ENCODE measurements at places on chromosomes 11 and 22.
A peak's percentile ranks its signal among the peaks of the same experiment; 100 is the strongest.

DNA sequence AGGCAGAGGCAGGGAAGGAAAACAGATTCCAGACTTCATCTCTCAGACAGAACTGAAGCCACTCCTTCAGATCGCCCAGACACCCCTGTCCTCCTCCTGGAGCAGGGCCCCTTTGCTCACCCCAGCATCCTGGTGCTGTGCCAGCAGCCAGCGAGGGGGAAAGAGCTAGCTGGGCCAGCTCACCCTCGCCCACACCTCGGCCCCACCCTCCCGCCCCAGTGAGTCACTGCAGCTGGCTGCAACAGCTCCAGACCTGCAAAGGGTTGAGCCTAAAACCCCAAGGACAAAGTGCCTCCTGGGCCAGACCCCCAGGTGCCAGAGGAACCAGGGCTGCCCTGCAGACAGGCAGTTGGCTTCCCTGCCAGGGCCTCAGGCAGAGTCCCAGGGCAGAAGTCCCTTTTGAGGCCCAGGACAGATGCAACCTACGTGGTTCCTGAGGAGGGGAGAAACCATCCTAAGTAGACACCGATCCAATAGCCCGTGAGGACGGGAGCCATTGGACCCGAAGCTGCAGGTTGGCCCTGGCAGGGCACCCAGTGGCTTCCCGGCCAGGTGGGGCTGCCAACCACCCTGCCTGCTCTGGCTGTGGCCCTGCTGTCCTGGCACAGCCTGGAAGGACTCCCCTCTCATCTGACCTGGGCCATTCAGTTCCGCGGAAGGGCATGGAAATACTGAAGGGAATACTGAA lies 7.2 kb downstream of the AHNAK start:
- no peak for DNase-seq

DNA sequence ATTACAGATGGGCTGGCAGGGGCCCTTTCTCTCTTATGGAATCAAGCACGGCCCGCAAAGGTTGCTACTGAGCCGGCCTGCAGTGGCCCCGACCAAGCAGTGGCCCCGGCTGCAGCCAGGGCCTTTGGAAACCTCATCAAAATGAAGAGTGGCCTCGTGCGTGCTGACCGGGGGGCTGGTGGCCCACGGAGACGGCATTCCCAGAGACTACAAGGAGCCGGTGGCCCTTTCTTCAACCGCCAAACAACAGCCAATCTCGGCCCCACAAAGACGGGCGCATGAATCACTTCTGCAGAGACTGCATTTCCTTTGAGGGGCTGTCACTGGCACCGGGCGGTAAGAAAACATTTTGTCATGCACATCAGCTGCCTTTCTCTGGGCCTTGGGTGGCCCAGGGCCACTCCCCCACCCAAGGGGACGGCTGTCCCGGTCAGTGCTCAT lies 43.1 kb upstream of the FGF3 start:
- DNase-seq: no peak

DNA sequence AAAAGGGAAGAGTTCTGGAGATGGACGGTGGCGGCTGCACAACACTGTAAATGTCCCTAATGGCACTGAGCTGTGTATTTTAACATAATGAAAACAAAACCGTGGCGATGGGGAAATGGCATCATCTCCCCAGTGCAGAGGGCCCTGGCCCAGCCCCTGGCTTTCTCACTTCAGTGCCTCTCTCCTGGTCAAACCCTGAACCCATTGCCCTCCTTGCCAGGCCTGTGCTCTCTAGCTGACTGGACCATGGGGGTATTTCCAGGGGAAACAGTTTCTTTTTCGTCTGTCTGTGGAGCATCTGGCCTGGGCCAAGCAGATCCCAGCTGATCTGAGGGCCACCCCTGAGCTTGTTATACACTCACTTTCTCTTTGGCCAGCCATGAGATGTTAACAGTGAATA lies 17.4 kb upstream of the NAP1L4 start:
- DNase-seq: no peak

GRCh38 chr22:44646668-44647067 lies 55.3 kb upstream of the PRR5 start:
- no peak for DNase-seq

DNA sequence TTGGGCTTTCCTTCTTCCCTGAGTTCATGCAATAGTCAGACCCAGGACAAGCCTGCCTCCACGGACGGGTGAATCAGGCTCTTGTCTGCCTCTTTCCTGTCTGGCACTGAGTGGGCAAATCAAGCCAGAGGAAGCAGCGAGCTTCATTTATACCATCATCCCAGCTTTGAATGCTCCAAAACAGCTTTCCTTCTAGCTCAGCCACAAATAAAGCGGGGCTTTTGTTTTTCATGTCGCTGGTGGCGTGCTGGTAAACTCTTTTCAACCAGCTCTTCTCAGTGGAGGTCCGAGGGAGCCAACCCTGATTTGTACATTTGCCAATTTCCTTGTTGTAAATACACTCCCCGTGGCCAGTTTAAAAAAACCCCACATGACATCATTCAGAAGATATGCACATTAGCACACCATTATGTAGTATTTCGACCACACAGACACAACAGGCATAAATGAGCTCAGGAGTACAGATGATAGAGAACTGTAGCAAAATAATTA lies 8.6 kb downstream of the C11orf91 start:
- peak; percentile 26 for DNase-seq

- DNase-seq: no peak
Measured at GRCh38 chr11:12494699-12495098, 117.3 kb downstream of the PARVA start.

- no peak for DNase-seq
Measured at GRCh38 chr11:119550053-119550752, 127.2 kb upstream of the THY1 start.

DNA sequence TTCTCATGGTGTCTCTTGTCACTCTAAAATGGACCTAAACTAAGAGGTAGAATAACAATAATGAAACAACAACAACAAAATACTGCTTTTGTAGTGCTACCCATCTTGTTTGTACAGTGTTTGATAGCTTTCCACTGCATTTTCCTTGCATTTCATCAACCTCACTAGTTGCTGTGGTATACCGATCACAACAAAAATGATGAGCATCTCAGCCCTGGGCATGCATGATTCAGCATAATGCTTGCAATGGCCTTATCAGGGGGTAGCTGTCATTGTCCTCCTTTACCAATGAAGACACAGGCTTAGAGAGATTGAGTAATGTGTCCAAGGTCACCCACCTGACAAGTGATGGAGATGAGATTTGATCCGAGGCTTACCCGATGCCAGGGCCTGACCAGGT lies 682.5 kb downstream of the NTM start:
- no peak for DNase-seq

DNA sequence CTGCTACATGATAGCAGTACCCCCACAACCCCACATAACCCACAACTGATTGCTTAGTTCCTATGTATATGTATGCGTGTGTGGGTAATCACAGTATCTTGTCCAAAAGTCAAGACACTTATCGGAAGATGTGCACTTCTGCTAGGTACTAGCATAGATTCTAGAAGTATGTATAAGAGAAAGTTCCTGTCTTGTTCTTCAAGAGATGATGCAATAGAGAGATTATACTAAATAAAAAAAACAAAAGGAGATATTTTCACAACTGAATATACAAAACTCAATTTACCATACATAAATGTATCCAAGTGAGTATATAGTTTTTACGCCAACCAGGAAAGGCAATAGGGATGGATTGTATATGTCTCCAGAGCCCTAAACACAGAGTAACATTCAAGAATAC lies 112.0 kb downstream of the FCHSD2 start:
- DNase-seq: no peak

DNA sequence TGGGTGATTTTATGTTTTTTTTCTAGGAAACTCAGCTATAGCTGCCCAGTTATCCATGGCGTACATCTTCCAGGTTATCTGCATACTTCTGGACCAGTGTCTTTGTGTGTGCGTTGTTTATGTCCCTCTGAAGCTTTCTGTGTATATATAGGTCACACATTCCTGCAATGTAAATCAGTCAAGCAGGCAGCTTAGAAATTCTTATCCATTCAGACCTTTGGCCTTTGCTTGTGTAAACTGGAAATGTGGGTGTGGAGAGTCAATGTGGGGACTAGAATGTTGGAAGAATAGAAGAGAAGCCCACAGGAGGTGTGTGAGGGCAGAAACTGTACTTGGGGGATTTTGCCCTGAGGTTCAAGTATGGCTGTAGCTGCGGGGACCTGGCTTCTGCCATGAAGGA lies 51.7 kb downstream of the BARX2 start:
- no peak for DNase-seq

GRCh38 chr11:111571829-111572501 lies 30.3 kb upstream of the SIK2 start:
- DNase-seq: no peak

- no peak for DNase-seq
Measured at GRCh38 chr11:6365659-6366058, 24.6 kb upstream of the SMPD1 start.

GRCh38 chr11:60974726-60975125 lies 3.2 kb downstream of the CD6 start:
- DNase-seq: no peak

DNA sequence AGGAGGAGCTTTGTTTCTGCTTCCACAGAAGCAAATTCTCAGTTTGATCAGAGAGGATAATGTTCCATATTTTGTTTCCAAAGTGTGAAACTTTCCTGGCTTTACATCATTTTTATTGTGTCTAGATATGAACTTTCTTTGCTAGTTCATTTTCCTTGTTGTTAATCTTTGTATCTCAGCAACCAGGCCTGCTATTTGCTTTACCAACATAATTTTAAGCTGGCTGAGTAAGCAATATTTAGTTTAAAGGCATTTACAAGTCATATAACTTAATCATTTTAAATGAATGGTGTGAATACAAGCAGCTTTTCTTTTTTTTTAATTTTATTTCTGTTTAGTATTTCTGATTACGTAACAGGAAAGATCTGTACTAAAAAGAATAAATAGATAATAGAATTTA lies 15.2 kb downstream of the NUCB2 start:
- no peak for DNase-seq

- DNase-seq: no peak
Measured at GRCh38 chr11:70575396-70576060, 177.2 kb downstream of the CTTN start.

DNA sequence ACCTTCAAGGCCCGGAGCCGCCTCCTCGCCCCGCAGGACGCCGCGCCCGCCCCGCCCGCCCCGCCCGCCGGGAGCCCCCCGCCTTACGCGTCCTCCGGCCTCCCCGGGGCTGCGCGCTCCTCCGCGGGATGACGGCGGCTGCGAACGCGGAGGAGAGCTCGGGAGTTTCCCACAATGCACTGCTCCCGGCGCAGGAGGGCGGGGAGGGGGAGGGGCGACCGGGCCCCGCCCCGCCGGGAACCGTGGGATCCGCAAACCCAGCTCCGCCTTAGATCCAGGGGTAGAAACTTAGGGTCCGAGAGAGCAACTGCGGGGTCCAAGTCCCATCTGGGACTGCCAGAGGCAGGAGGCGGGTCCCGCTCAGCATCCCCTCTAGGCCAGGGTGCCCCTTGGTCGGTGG lies at the start of gene CEND1:
CEND1 (minus strand) TSS at position 148 of the 400 bp plus-strand sequence. CDS start 1,514 bp downstream, outside the sequence.
- DNase-seq: peak; percentile 57

- no peak for DNase-seq
Measured at GRCh38 chr11:76426660-76427059, 18.2 kb upstream of the EMSY start.

DNA sequence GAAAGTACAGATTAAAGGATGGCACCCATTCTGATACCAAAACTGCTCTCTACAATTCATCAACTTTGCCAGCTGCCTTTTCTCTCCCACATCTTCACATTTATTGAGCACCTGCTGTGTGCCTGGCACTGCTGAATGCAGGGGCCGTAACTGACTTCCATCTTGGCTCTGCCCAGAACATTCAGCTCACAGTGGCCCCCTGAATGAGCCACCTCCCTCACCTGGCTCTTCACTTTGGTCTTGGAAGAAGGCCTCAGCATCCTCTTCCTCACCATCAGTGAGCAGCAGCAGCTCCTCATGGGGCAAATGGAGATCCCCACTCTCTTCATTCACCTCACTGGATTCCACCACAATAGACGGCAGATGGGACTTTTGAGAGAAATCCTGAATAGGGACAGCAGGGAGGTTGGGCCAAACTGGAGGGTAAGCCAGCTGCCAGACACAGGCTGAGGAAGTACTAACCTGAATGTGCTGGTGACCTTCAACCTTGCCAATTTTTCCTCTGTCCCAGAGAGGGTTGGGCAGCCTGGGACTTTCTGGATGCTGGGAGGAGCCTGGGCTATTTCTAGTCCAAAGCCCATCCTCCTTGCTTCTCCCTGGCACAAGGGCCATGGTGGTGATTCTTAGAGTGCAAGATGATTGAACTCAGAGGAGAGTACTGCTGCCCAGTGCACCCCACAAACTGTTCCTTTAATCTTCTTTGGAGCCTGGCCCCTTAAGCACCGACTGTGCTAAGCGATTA lies 1.9 kb upstream of the UQCC3 start:
- DNase-seq: no peak

GRCh38 chr11:19746086-19746485 lies 33.4 kb downstream of the NAV2 start:
- no peak for DNase-seq

- DNase-seq: no peak
Measured at GRCh38 chr22:39773976-39774539, 119.5 kb downstream of the ENTHD1 start.

GRCh38 chr11:134037046-134037908 lies 31.6 kb upstream of the JAM3 start:
- DNase-seq: peak; percentile 11

DNA sequence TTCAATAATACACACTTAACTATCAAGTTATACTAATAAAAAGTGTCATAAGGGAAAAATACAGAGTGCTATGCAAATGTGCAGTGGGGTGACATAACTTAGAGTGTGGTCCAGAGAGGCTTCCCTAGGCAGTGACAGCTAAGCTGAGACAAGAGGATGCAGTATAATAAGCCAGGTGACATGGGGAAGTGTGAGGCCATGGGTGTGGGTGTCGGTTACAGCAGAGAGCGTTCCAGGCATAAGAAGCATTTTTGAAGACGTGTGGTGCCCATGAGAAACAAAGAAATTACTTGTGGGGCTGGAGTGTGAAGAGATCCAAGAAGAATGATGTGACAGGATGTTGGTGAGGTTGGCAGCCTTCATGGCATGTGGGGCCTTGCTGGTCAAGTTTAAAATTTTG lies 78.1 kb upstream of the PICALM start:
- DNase-seq: no peak

DNA sequence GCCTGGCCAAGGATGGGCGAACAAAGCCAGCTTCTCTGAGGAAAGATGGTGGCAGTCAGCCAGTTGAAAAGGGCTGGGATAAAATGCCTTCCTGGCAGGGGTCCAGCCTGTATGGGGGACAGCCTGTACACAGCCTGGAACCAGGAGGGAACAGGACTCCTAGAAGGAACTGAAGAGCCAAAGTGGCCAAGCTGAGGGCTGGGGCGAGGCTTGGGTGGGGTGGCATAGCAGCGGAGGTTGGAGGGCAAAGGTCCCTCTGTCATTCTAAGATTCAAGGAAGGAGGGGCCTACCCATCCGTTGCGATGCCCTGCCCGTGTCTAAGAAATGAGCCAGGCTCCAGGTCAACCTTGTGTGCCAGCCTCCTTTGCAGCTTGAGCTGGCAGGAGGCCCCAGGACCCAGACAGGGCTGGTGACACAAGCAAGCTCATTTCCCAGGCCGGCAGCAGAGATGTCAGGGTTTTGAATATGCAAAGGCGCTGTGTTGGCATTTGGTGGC lies 22.6 kb downstream of the FADD start:
- no peak for DNase-seq

GRCh38 chr11:120827198-120827597 lies 196.7 kb upstream of the TBCEL start:
- no peak for DNase-seq

GRCh38 chr11:46026606-46027293 lies 94.5 kb downstream of the PHF21A start:
- DNase-seq: no peak

Data from NCI-H748 treated with DMSO at 0.1 percent for 48 hours (cell line).